Stimulated activated CD4-positive, alpha-beta T cell treated with anti-CD3 and anti-CD28 coated beads, Interleukin-15, amount 100 ng/mL, for 24 hours (primary cell): ENCODE measurements at places on chromosomes 2 and 18.

GRCh38 chr2:127270663-127271062 lies 23.3 kb downstream of the ERCC3 start:
- DNase-seq = peak; percentile 8

GRCh38 chr2:42651057-42651456 lies 82.6 kb downstream of the MTA3 start:
- no peak for DNase-seq

GRCh38 chr2:18502142-18502541 lies 58.3 kb downstream of the RDH14 start:
- DNase-seq = no peak

GRCh38 chr2:74620671-74621070 lies 27.5 kb downstream of the M1AP start:
- no peak for DNase-seq

DNA sequence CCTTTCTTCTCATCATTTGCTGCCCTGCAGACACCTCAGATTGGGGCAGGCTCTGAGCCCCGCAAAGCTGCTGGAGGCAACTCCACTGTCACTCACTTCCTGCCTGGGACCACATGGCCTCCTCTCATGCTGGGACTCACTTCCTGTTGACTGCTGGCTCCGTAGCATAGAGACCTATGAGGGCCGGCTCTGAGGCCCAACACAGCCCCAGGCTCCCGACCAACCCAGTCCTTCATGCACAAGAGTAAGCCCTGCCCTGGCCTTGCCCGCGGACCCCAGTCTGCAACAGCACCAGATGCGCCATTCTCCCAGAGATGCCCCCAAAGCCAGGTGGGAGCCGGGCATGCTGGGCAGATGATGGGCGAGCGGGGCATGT lies 55.7 kb downstream of the DNMT3A start:
- DNase-seq = peak; percentile 75

DNA sequence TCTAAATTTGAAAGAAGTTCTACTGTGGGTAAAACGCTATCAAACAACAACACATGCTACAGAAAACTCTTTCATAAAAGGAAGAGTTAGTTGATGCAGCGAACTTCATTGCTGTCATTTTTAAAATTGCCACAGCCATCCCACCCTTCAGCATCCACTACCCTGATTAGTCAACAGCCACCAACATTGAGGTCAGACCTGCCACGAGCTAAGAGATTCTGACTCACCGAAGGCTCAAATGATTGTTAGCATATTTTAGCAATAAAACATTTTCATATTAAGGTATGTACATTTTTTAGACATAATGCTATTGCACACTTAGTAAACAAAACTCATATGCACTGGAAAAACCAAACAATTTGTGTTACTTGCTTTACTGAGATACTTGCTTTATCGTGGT lies 347.1 kb downstream of the CLIP4 start:
- DNase-seq = no peak

GRCh38 chr18:42574871-42575270 lies 540.6 kb downstream of the RIT2 start:
- no peak for DNase-seq

GRCh38 chr2:44392338-44392943 lies 30.7 kb downstream of the CAMKMT start:
- DNase-seq = peak; percentile 71

GRCh38 chr2:56040834-56041233 lies 117.3 kb upstream of the EFEMP1 start:
- DNase-seq = no peak

DNA sequence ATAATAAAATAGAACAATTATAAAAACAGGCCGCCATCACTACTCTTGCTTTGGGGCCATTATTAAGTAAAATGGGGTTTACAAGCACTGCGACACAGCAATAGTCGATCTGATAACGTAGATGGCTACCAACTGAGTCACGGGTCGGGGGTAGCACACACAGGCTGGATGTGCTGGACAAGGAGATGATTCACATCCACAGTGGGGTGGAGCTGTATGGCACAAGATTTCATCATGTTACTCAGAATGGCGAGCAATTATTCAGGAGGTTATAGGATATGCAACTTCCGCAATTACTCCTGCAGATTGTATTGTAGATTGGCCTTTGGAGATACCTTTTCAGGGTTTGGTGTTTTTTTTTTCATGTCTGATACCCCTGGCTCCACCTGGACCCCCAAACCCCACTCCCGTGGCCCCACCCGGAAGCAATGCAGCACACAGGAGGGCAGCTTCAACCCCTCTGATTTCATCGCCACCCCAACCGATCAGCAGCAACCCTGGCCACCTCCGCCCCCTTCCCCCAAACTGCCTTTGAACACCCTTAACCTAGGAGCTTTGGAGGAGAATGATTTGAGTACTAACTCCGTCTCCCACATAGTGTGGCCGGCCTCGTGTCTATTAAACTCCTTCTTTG lies 21.4 kb upstream of the MLPH start:
- no peak for DNase-seq

DNA sequence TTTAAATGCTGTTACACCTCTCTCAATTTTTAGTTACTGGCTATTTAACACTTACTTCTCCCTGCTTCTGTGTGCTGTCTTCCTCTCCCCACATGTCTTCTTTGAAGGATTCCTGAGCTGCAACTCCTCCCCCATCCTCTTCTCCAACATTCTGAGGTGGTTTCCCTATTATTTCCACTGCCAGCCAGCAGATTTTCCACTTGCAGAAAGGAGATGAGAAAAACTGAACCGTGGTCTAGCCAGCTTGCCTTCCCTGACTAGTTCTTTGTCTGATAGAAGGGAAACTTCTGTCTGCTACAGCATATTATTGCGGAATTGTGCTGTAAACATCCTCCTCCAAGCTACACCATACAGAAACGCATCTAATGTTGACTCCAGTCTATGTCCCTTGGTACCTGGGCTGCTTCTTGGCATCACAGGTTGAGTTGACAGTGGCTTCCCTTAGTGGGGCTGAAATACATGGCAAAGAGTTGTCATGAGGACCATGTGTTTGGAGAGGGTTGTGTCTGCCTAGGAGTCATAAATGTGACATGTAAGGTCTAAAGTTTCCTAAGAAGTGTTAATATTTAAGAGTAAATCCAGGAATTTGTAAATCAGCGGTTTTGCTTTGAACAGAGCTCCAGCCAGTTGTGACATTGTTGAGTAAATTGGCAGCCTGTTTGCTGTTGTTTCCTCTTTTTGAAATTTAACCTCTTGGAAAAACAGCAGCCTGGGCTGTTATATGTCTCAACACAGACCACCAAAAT lies 68.3 kb upstream of the RND3 start:
- no peak for DNase-seq

GRCh38 chr2:43158259-43158880 lies 68.0 kb downstream of the ZFP36L2 start:
- DNase-seq = peak; percentile 69

DNA sequence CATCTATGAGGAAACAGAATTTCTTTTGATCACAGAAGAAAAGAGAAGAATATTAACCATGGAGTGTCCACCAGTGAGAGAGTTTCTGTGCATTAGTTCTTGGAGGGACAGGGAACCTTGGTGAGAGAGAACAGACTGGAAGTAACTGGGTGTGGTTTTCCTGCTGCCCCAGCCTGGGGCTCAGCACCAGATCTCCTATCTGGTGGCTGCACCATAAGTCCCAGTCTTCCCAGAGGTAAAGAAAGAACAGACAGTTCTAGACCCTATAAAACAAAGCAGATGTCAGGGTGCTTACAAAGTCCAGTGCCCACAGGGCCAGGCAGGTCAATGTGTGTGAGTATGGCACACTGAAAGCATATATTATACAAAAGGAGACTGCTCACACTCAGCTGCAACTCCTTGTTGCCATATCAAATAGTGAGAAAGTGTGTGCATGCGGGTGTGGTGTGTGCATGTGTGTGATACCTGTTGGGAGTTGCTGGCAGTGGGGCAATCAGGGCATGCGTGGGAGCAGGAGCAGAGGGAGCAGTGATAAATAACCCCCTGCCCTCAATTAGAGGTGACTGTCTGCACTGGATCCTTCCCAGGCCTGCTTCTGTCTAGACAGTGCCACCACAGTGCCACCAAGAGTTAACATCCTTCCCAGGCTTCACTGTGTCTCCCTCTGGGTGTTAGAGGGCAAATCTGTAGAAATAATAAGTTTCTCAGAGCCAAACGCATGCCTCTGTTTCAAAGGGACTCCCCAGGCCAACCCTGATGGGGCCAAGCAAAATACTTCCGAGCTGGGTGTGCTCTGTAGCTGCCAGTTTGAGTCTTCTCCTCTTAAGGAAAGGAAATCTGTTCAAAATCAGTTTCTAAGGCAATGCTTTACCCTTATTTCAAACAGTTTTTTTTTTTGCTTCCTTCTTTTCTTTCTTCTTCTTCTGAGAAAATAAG lies 45.7 kb downstream of the RDH14 start:
- no peak for DNase-seq

DNA sequence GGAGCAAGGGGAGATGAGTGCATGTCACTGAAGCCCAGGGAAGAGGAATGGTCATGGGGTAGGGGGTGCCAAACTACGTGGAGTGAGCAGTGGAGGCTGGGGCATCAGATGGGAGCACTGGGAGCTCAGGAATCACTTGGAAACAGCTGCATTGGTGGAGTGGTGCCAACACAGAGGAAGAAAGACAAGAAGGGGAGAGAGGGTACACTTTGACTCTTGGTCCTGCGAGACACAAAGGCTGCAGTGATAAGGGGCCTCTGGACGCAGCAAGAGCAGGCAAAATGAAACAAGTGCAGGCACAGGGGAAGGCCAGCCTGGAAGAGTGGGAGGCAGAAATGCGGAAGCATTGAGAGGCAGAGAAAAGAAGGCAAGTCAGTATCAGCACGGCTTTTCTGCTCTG lies 134.7 kb upstream of the SMIM21 start:
- no peak for DNase-seq

DNA sequence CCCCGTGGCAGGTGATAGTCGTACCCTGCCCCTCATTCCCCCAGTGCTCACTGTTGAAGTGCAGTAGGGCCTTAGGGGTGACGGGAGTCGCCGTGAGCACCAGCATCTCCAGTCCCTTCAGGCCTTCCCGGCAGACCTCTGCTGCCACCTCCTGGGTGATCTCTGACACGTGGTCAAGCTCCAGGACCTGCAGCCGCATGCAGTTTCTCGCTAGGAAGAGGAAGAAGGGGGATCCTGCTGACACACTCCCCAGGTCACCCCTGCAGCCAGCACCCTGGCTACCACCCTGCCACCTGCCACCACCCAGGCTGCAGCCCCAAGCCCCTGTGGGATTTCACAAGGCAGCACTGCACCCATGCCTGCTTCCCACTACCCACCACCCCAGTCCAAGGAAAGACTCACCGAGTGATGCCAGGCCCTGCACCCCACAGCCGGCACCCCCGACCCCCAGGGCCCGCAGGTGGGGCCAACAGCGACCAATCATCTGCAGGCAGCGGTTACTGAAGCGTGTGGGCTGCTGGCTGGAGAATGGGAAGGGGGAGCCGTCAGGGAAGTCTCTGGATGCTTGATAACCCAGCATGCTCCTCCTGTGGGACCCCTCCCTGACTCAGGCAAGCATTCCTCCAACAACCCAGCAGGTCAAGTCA lies 23.8 kb downstream of the FBXO41 start:
- DNase-seq = peak; percentile 31

DNA sequence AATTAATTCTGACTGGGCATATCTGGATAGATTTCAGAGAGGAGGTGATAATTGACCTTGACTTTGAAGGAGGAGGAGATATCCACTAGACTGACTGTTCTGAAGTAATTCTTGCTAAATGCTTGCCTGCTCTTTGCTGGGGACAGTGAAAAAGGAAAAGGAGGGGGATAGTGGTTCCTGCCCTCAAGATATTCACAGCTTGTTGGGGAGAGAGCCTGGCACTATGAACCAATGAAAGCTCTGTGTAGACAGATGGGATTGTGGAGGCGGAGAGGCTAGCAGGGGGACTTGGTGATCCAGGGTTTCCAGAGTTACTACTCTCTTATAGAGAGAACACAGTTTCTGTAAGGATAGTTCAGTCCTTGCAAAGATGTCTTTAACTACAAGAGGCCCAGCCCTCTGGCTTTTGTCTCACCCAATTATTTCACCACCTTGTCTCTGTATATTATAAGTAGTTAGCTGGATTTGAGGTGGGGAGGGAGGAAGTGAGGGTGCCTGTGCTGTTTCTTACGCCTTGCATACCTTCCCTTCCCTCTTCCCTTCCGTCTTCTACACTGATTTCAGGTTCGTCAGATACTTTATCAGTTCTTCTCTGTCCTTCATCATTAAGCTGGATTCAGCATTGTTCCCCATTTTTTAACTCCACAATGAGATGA lies 190.4 kb downstream of the PRKCE start:
- no peak for DNase-seq

DNA sequence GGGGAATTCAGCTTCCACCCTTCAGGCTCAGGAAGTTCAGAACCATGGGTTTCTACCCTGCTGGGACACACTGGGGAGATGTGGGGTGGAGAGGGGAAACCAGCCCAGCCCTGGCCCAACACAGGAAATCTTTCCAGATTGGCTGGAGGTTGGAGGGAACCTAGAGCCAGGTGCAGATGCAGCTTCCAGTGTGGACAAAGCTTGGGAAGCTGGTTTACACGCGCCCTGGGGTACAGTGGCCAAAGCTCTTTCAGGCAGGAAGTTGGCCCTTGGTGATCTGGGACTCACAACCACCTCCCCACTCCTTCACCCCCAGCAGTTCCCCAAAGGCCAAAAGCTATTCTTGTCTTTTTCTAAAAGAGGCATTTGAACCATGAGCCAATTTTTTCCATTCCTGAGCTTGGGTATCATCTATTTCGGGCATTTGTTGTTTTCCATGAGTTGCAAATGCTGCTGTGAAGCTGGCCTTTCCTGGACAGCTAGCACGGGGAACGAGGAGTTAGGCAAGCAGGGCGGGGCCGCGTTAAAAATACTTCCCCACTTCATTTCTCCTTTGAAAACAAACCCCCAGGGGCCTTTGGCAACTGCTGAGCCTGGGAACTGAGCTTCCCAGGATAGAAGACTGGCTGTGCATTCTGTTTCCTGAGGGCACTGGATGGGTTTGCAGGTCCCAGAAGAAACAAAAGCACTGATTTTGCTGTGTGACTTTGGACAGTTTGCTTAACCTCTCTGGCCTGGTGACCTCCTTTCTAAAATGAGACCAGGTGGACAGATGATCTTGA lies 3.1 kb upstream of the ARID5A start:
- DNase-seq = no peak

- DNase-seq = peak; percentile 52
Measured at GRCh38 chr18:2961821-2962220, 51.1 kb downstream of the LPIN2 start.

- no peak for DNase-seq
Measured at GRCh38 chr2:65016789-65017188, 27.6 kb downstream of the SLC1A4 start.

GRCh38 chr2:42934580-42935186 lies 142.3 kb upstream of the HAAO start:
- no peak for DNase-seq

DNA sequence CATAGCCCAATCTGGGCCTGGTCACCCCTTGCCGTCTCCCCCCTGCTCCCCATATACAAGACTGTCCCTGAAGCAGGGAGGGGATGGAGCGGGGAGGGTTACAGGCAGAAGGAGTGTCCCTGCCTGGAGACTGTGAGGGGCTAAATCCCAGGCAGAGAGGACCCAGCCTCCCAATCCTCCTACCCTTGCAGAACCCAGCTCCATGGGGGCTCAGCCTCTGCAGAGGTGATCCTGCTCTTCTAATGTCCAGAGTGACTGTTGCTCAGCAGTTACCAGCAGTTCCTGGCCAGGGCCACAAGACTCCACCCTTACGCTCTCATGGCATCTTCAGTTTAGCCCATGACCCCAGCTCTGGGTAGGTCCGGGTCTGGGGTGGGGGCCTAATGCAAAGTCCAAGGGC lies 58.1 kb downstream of the COA5 start:
- DNase-seq = no peak
